Transverse colon (tissue), 4 donors: ENCODE measurements at places on chromosomes 1 and 21. TPM values are rescaled to one million over a fixed set of nuclear protein-coding genes. Genes with fewer than 3 reads are reported as not detected.

ZNF124 gene
- 51.2 TPM for total RNA-seq

RORC gene
- 34.3 TPM for total RNA-seq

SPATA17 gene
- total RNA-seq: under 0.01 TPM

NECTIN4 gene
- total RNA-seq: 4.0 TPM

NLRP3 gene
- total RNA-seq: not detected

UBR4 gene
- total RNA-seq: 226 TPM

UBE2Q1 gene
- 33.9 TPM for total RNA-seq

DNA sequence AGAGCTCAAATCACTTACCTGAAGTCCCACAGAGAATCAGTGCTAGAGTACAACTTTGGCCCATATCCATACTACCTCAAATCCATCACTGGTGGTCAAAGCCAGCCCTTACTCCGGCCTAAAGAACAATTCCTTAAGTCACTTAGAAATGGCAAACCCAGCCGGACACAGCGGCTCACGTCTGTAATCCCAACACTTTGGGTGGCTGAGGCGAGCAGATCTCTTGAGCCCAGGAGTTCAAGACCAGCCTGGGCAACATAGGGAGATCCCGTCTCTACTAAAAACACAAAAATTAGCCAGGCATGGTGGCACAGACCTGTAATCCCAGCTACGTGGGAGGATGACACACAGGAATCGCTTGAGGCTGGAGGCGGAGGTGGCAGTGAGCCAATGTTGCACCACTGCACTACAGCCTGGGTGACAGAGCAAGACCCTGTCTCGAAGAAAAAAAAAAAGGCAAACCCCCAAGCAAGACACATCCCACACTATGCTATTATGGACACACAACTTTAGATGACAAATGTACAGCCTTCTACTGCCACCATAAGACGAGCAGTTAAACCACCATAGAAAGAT is 24.0 kb downstream of the NPHP4 start:
- H3K36me3 ChIP-seq: no peaks in the 10 kb centered on the region
- DNase-seq: no peak
- no peak overlapping the region for H3K27ac ChIP-seq
- peaks cover 8% of the 10 kb centered on the region for H3K4me1 ChIP-seq
- no peak overlapping the region for H3K4me3 ChIP-seq

DNA sequence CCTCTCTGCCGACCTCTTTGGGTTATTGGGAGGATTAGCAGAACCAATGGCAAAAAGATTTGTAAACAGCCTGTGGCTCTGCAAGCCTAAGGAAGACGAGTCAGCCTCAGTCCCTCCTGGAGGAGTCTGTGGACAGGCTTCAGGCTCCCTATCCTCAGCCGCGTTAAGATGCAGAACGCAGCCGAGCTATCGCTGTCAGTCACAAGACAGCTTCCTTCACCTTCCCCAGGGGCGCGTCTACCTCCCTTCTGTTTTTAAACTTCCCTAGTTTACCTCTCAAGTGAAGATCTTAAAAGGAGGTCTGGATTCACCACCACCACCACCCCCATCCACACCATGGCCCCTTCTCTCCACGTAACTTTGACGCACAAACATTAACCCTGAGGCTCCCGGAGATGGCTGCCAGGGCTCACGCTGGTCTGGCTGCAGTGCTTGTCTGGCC is 738 bp downstream of the CAMK1G start:
- no peak for DNase-seq
- peaks cover 64% of the 10 kb centered on the region for H3K27me3 ChIP-seq
- H3K4me1 ChIP-seq: no peaks in the 10 kb centered on the region
- no peak overlapping the region for H3K27ac ChIP-seq
- H3K4me3 ChIP-seq: no peak overlapping the region

- H3K4me3 ChIP-seq: no peak overlapping the region
- DNase-seq: peak; percentile 39
- H3K4me1 ChIP-seq: no peaks in the 10 kb centered on the region
- H3K36me3 ChIP-seq: no peaks in the 10 kb centered on the region
Measured at GRCh38 chr1:202155478-202156021, 4.9 kb downstream of the PTPN7 start.

- no peak overlapping the region for H3K27ac ChIP-seq
- no peaks in the 10 kb centered on the region for H3K4me1 ChIP-seq
- no peak overlapping the region for H3K4me3 ChIP-seq
- DNase-seq: no peak
- H3K27me3 ChIP-seq: no peaks in the 10 kb centered on the region
- H3K36me3 ChIP-seq: no peaks in the 10 kb centered on the region
Measured at GRCh38 chr1:180720753-180721152, 88.9 kb downstream of the XPR1 start.

DNA sequence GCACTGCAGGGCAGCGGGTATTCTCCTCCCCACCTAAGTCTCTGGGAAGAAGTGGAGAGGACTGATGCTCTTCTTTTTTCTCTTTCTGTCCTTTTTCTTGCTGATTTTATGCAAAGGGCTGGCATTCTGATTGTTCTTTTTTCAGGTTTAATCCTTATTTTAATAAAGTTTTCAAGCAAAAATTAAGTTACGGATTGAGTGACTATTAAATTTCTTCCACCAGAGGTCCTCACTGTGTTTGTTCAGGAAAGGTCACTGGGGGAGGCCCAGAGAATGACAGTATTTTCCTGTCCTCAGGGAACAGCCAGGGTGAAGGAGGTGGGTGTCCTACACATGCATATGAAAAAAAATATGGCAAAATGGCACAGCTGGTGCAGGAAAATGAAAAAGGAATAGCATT is 4.4 kb upstream of the ELF3 start:
- peaks cover 20% of the 10 kb centered on the region for H3K4me1 ChIP-seq
- H3K36me3 ChIP-seq: no peaks in the 10 kb centered on the region
- DNase-seq: no peak

DNA sequence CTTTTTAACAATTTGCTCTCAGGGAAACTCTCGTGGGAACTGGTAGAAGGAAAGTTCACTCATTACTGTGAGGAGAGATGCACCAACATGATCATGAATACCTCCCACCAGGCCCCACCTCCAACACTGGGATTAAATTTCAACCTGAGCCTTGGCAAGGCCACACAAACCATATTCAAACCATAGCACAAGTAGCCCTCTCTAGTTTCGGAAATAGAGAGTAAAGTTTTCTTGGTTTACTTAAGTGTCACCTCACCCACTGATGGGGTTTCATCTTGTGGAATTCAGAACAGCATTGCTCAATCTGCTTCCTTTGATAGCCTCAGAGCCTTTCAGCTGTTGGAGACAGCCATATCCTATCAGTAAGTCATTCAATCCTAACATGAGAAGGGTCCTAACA is 25.5 kb upstream of the CCSAP start:
- H3K27ac ChIP-seq: no peak overlapping the region
- peak; percentile 22 for DNase-seq
- no peaks in the 10 kb centered on the region for H3K4me1 ChIP-seq
- no peak overlapping the region for H3K4me3 ChIP-seq

- no peaks in the 10 kb centered on the region for H3K27me3 ChIP-seq
- H3K27ac ChIP-seq: peak overlapping the region; percentile 19
- DNase-seq: peak; percentile 68
- H3K4me1 ChIP-seq: peaks cover 16% of the 10 kb centered on the region
Measured at GRCh38 chr1:44327679-44328491, 27.2 kb downstream of the ERI3 start.

- H3K36me3 ChIP-seq: no peaks in the 10 kb centered on the region
- DNase-seq: no peak
- H3K4me3 ChIP-seq: no peak overlapping the region
- no peaks in the 10 kb centered on the region for H3K27me3 ChIP-seq
Measured at GRCh38 chr1:35178874-35179380, 14.0 kb downstream of the SFPQ start.

DNA sequence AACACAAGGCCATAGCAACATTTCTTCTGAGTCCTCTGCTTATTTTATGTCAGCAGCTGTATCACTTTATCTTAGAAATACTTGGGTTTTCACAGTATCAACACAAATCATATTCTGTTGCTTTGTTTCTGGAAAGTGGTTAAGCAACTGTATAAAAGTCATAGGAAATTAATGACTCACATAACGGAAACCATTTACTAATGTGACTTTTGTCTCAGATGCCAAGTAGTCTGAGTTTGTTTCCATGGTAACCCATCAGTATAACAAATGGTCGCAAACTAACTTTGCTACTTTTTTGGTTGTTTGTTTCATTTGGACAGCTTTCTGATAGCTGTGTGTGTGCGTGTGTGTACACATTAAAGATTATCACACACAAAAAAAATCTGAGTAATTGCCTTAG is 31.1 kb downstream of the EEIG2 start:
- DNase-seq: no peak
- no peaks in the 10 kb centered on the region for H3K36me3 ChIP-seq
- no peak overlapping the region for H3K4me3 ChIP-seq

DNA sequence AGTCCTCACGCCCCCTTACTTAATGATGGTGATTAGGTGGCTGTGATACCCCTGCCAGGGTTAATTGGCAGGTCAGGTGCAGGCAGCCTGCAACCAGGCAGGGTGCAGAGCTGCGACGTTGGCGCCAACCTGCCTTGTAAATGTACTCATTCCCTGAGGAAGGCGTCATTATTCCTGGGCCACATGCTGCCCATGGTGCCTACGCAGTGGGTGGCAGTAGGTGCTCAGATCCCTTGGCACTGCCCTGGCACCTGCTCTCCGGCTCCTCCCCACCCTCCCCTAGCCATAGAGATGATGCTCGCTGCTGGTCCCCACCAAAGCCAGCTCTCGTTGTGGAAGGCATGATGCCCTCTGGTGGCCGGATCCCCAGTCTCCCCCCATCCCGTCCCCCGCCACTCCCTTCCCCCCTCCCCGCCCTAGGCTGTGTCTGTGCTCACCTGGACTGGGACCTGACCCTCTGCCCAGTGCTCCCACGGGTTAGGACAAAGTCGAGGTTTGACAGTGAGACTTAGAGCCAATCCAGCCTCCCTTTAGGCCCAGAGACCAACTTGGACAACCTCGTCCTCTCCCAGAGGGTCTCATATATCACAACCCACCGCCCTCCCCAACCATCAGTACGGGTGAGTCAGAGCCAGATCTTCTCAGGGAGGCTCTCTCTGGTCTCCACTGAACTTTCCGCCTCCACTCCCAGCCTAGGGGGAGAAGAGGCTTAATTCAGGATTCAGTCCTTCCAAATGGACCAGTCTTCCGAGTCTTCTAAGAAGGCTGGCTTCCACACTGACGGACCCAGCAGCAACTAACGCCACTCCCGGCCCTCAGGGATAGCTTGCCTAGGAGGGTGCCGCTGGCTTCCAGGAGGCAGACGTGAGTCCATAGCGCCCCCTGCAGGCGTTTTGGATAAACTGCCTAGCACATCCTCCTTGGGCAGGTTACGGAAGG is 5.7 kb downstream of the KRTCAP2 start:
- no peaks in the 10 kb centered on the region for H3K27me3 ChIP-seq
- H3K36me3 ChIP-seq: no peaks in the 10 kb centered on the region
- no peak overlapping the region for H3K4me3 ChIP-seq
- DNase-seq: peak; percentile 94
- peak overlapping the region; percentile 46 for H3K27ac ChIP-seq
- peaks cover 16% of the 10 kb centered on the region for H3K4me1 ChIP-seq

- H3K36me3 ChIP-seq: no peaks in the 10 kb centered on the region
- H3K27ac ChIP-seq: no peak overlapping the region
- H3K4me1 ChIP-seq: no peaks in the 10 kb centered on the region
- no peak for DNase-seq
- no peaks in the 10 kb centered on the region for H3K27me3 ChIP-seq
- no peak overlapping the region for H3K4me3 ChIP-seq
Measured at GRCh38 chr1:170303034-170303433, 157.3 kb downstream of the NTMT2 start.

GRCh38 chr1:56453417-56454078 is 125.8 kb downstream of the PLPP3 start:
- peaks cover 29% of the 10 kb centered on the region for H3K4me1 ChIP-seq
- no peaks in the 10 kb centered on the region for H3K27me3 ChIP-seq
- no peaks in the 10 kb centered on the region for H3K36me3 ChIP-seq
- peak overlapping the region; percentile 49 for H3K27ac ChIP-seq
- H3K4me3 ChIP-seq: no peak overlapping the region

GRCh38 chr1:87435484-87435883 is 106.8 kb downstream of the LMO4 start:
- DNase-seq: no peak
- H3K27ac ChIP-seq: no peak overlapping the region
- H3K4me1 ChIP-seq: no peaks in the 10 kb centered on the region

DNA sequence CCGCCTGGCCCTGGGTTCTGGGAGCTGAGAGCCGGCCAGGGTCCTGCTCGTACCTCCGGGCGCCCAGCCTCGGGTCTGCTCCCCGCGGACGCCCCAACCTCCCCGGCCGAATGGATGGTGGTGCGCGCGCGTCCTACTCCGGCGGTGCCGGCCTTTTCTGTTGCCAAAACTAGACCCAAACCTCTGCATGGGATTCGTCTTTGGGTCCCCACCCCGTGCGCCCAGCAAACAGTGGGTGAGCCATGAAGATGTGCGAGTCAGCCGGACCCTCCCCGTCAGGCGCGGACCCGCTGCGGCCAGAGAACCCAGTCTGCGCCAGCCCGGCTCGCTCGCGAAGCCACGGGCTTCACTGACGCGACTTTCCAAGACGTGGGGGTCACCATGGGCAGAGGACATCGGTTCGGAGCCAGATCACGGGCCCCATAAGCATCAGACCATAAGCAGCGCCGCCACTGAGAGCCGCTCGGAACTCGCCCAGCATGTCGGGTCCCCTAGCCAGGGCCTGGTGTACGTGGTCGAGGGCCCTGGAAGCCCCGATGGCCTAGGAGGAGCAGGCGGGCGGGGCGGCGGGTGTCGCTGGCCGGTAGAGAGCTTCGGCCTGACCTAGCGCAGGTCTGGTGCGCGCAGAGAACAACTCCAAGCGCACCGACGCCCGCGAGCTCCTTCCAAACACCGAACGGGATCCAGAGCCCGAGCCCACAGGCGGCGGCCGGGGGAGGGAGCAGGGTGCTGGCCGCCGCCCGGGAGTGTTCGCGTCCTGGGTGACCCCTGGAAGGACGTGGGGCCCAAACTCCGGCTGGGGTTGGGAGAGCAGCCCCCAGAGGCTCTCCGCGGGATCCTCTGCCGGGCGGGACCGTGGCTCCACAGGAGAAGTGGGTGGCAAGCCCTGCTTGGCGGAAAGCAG is 1.0 kb upstream of the TP73 start:
- H3K4me3 ChIP-seq: no peak overlapping the region
- DNase-seq: no peak
- peaks cover 63% of the 10 kb centered on the region for H3K27me3 ChIP-seq
- no peak overlapping the region for H3K27ac ChIP-seq
- peaks cover 35% of the 10 kb centered on the region for H3K4me1 ChIP-seq

DNA sequence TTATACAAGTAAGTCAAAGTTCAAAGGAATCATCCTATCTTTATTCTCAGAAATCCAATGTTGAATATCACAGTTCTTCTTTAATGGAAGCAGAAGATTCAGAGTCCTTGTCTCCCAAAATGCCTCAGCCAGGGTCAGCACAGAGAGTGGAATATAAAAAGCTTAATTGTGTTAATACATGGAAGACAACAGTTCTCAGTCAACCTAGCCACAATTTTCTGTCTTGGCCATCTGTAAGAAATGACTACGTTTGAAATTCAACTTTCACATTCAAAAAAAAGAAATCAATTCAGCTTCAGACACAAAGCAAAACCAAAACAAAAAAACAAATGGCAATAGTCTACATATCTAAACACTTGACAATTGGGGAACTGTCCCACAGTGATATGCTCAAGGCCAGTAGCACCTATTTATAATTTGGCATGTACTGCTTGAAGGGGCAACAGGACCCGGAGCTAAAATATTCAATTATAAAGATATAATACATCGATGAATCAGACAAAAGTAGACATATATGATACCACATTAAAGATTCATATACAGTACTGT is 27.3 kb upstream of the GLIS1 start:
- H3K4me3 ChIP-seq: no peak overlapping the region
- no peaks in the 10 kb centered on the region for H3K4me1 ChIP-seq
- no peaks in the 10 kb centered on the region for H3K36me3 ChIP-seq
- no peak for DNase-seq

- H3K4me3 ChIP-seq: no peak overlapping the region
- no peak overlapping the region for H3K27ac ChIP-seq
Measured at GRCh38 chr1:11700601-11701467, 9.3 kb downstream of the DRAXIN start.
